ENCODE measurements at places on chromosomes 3 and 15. TPM values are rescaled to one million over a fixed set of nuclear protein-coding genes. Genes with fewer than 3 reads are reported as not detected.

DNA sequence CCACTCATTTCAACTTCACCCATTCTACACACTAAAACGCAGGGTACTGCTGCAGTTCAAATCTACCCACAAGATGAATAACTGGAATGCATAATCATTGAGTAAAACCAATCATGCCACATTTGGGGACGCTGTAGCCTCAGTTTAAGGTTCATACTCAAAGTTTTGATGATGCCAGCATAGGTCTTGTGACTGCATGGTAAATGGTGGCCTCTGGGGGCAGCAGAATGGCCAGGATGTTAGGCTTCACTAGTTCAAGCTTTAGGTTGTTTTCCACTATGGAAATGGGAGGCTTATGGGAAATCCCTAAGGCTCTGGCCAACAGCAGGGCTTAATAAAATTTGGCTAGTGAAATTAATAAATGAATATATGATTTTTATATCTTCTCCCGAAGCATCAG, 104.3 kb upstream of the TSC22D2 start:
- no peak for DNase-seq

- DNase-seq = no peak
These were observed 17.3 kb downstream of the ESYT3 start for GRCh38 chr3:138451595-138452162.

DNA sequence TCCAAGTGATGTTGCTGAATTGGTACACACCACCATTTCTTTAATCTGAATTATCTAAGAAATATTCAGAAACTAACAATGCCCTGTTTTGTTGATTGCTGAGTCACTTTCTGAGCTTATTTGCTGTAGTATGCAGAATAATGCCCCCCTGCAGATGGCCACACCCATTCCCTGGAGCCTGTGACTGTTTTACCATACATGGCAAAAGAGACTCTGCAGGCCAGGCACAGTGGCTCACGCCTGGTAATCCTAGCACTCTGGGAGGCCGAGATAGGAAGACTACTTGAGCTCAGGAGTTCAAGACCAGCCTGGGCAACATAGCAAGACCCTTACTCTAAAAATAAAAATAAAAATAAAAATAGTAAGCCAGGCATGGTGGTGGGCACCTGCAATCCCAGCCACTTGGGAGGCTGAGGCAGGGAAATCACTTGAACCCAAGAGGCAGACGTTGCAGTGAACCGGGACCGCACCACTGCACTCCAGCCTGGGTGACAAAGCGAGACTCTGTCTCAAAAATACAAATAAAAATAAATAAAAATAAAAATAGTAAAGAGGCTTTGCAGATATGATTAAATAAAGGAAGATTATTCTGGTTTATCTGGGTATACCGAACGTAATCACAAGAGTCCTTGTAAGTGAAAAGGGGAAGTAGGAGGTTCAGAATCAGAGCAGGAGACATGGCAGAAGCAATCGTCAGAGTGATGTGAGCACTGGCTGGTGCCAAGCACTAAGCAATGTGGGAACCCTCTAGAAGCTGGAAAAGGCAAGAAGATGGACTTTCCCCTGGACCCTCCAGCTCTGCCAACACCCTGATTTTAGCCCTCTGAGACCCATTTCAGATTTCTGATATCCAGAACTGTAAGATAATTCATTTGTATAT, 19.0 kb downstream of the PCYT1A start:
- DNase-seq = no peak

- no peak for DNase-seq
These were observed 267.3 kb downstream of the RORA start for GRCh38 chr15:60961541-60962485.

DNA sequence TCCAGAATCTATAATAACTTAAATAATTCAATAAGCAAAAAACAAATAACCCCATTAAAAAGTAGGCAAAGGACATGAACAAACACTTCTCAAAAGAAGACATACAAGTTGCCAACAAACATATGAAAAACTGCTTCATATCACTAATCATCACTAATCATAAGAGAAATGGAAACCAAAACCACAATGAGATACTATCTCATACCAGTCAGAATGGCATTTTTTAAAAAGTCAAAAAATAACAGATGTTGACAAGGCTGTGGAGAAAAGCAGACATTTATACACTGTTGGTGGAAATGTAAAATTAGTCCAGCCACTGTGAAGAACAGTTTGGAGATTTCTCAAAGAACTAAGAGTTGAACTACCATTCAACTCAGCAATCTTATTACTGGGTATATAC, 19.5 kb upstream of the ZMAT3 start:
- DNase-seq = no peak

- DNase-seq = no peak
These were observed 74.9 kb downstream of the ADCY5 start for GRCh38 chr3:123374016-123374415.

Gene CYP11A1
- total RNA-seq = 4.3 TPM

Gene FAM227B
- total RNA-seq = 4.1 TPM

Gene LAMB2
- total RNA-seq = 349 TPM

Measured in Peyer's patch (tissue), 4 donors.